ENCODE measurements at places on chromosomes 1 and 21.

DNA sequence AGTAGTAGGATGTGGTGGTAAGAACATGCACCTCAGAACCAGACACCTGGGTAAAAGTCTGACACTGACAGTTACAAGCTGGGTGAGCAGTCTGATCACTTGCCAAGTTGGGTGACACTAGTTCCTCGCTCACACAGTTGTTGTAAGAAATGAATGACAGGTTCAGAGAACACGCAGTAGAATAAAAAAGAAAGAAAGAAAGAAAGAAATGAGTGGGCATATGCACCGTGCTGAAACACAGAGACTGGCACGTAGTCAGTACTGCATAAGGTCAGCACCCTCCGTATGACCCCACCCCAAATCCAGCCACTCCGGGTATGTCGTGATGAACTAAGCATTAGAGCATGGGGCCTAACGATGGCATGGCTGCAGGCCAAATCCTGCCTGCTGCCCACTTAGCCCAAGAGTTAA, 90.6 kb downstream of the GLUL start:
- no peak for DNase-seq

DNA sequence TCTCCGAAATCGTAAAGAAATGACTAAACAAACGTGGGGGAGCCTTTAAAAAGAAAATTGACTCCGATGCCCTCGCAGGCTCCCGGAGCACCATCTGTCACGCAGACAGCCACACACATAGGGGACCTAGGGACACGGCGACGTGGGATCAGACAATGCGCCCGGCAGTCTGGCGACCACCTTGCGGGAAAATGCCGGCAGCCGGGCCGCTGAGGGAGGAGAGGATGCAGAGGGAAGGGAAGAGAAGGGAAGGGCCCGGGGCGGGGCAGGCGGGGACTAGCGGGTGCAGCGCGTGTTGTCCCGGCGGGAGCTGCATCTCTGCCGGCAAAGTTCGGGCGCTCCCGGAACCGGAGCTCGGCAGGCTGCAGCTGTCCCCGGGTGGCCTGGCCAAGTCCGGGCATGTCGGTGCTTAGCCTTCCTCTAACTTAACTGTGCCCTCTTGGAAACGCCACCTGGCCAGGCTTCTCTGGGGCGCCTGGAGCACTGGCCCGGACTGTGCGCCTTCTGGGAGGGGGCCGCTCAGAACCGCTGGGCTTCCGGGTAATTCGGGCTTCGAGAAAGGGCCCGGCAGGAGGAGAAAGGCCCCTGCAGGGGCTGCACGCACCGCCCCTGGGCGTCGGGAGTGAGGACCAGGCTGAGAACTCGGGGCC, 1.8 kb downstream of the NHLH2 start:
- no peak for DNase-seq

DNA sequence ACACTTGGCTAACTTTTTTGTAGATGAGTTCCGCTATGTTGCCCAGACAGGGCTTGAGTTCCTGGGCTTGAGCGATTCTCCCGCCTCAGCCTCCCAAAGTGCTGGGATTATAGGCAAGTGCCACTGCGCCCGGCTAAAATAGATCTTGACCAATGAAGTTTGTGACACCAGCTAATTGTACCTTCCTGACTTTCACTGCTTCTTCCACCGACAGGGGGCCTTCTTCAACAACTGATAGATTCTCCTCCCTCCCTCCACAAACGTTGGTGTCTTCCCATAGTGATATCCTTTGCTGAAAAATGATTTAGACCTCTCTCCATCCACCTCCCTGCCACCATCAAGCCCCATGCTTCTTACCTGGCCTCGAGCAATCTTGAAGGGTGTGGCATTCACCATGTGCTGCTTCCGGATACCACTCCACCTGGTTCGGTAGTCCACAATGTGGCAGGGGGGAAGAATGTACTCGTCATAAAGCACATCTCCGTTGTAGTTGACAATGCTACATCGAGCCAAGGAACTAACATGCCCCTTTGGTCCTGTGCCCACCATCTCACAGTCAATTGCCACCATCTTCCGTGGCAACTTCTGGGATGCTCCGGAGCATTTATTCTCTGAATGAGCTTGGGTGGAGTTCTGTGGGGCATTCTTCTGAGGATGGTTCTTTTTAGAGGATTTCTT, 1.6 kb upstream of the METTL25B start:
- no peak for DNase-seq

- DNase-seq = no peak
Observed at GRCh38 chr21:42374457-42374856, 8.1 kb upstream of the TFF1 start.

- no peak for DNase-seq
Observed at GRCh38 chr1:230204842-230205241, 137.8 kb downstream of the GALNT2 start.
